Prostate gland (tissue), 2 donors: ENCODE measurements at places on chromosomes 7 and 10. TPM values are rescaled to one million over a fixed set of nuclear protein-coding genes. Genes with fewer than 3 reads are reported as not detected.

GRCh38 chr7:12436896-12437535 lies 33.4 kb upstream of the VWDE start:
- H3K27me3 ChIP-seq, result no peaks in the 10 kb centered on the region
- no peak overlapping the region for H3K4me3 ChIP-seq
- H3K27ac ChIP-seq, result no peak overlapping the region
- DNase-seq, result no peak
- H3K4me1 ChIP-seq, result no peaks in the 10 kb centered on the region
- no peaks in the 10 kb centered on the region for H3K36me3 ChIP-seq

DNA sequence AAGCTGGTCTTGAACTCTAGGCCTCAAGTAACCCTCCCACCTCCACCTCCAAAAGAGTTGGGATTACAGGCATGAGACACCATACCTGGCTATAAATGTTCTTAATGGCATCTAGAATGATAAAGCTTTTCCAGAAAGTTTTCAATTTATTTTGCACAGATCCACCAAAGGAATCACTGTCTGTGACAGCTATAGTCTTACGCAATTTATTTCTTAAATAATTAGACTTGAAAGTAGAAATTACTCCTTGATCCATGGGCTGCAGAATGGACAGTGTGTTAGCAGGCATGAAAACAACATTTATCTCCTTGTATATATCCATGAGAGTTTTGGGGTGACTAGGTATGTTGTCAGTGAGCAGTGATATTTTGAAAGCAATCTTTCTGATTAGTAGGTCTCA lies 33.8 kb downstream of the GALNT11 start:
- H3K27me3 ChIP-seq, result no peaks in the 10 kb centered on the region
- H3K27ac ChIP-seq, result no peak overlapping the region
- no peak for DNase-seq

GRCh38 chr7:21352540-21353387 lies 75.1 kb upstream of the SP4 start:
- no peak overlapping the region for H3K27ac ChIP-seq
- H3K36me3 ChIP-seq, result no peaks in the 10 kb centered on the region
- H3K4me3 ChIP-seq, result no peak overlapping the region
- no peaks in the 10 kb centered on the region for H3K4me1 ChIP-seq
- no peaks in the 10 kb centered on the region for H3K27me3 ChIP-seq

The LIPN gene
- total RNA-seq, result not detected

- peak; percentile 38 for DNase-seq
- no peak overlapping the region for H3K4me3 ChIP-seq
- H3K27ac ChIP-seq, result no peak overlapping the region
- H3K4me1 ChIP-seq, result no peaks in the 10 kb centered on the region
Measured at GRCh38 chr7:51430480-51431086, 114.0 kb upstream of the COBL start.

- no peaks in the 10 kb centered on the region for H3K27me3 ChIP-seq
- no peak overlapping the region for H3K27ac ChIP-seq
- no peak for DNase-seq
- H3K36me3 ChIP-seq, result no peaks in the 10 kb centered on the region
Measured at GRCh38 chr7:147912946-147913638, 677.5 kb upstream of the C7orf33 start.

DNA sequence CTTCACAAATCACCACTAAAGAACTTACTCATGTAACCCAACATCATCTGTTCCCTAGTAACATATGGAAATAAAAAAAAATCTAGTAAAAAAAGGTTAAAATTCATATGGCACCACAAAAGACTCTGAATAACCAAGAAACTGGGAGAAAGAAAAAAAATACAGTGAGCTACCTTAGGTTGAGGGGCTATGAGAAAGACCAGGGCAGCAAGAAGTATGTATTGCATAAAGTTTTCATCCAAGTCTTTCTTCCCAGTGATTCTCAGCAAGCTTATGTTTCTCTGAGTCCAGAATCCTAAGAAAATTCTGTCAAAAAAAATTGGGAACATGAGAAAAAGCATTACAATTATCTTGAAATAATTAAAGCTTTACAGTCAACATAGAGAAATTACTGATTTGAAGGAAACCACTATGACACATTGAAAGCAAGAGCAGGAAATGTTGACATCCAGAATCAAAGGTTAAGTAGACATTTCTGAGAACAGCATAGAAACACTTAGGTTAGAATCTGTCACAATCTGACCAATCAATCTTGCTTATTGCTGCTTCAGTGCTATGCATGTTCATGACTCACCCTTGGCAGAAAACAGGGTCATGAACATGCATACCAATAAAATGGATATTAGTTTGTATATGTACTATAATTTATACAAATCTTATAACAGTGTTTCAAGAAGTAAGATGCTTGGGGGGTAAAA lies 494.0 kb upstream of the POT1 start:
- no peak overlapping the region for H3K27ac ChIP-seq
- no peaks in the 10 kb centered on the region for H3K36me3 ChIP-seq
- H3K27me3 ChIP-seq, result no peaks in the 10 kb centered on the region

GRCh38 chr7:43018446-43018845 lies 86.3 kb downstream of the MRPL32 start:
- no peaks in the 10 kb centered on the region for H3K27me3 ChIP-seq
- H3K4me3 ChIP-seq, result no peak overlapping the region
- H3K4me1 ChIP-seq, result no peaks in the 10 kb centered on the region
- no peaks in the 10 kb centered on the region for H3K36me3 ChIP-seq
- DNase-seq, result no peak

- no peaks in the 10 kb centered on the region for H3K36me3 ChIP-seq
- no peaks in the 10 kb centered on the region for H3K4me1 ChIP-seq
- H3K4me3 ChIP-seq, result no peak overlapping the region
Measured at GRCh38 chr7:36775676-36776075, 51.4 kb upstream of the AOAH start.

The RET gene
- total RNA-seq, result 3.6 TPM

- no peak overlapping the region for H3K4me3 ChIP-seq
- H3K4me1 ChIP-seq, result no peaks in the 10 kb centered on the region
- no peaks in the 10 kb centered on the region for H3K36me3 ChIP-seq
- H3K27me3 ChIP-seq, result no peaks in the 10 kb centered on the region
- peak; percentile 35 for DNase-seq
- no peak overlapping the region for H3K27ac ChIP-seq
Measured at GRCh38 chr10:61761825-61762217, 99.1 kb downstream of the CABCOCO1 start.

- H3K4me1 ChIP-seq, result no peaks in the 10 kb centered on the region
- H3K4me3 ChIP-seq, result no peak overlapping the region
- no peaks in the 10 kb centered on the region for H3K36me3 ChIP-seq
- H3K27me3 ChIP-seq, result no peaks in the 10 kb centered on the region
- no peak overlapping the region for H3K27ac ChIP-seq
Measured at GRCh38 chr7:120843109-120843508, 14.8 kb downstream of the TSPAN12 start.

The TLL2 gene
- total RNA-seq, result 0.28 TPM

GRCh38 chr7:91243591-91244301 lies 20.5 kb upstream of the FZD1 start:
- no peak overlapping the region for H3K4me3 ChIP-seq
- no peak overlapping the region for H3K27ac ChIP-seq
- no peaks in the 10 kb centered on the region for H3K4me1 ChIP-seq
- no peaks in the 10 kb centered on the region for H3K36me3 ChIP-seq
- H3K27me3 ChIP-seq, result no peaks in the 10 kb centered on the region
- no peak for DNase-seq

The AGR3 gene
- not detected for total RNA-seq

DNA sequence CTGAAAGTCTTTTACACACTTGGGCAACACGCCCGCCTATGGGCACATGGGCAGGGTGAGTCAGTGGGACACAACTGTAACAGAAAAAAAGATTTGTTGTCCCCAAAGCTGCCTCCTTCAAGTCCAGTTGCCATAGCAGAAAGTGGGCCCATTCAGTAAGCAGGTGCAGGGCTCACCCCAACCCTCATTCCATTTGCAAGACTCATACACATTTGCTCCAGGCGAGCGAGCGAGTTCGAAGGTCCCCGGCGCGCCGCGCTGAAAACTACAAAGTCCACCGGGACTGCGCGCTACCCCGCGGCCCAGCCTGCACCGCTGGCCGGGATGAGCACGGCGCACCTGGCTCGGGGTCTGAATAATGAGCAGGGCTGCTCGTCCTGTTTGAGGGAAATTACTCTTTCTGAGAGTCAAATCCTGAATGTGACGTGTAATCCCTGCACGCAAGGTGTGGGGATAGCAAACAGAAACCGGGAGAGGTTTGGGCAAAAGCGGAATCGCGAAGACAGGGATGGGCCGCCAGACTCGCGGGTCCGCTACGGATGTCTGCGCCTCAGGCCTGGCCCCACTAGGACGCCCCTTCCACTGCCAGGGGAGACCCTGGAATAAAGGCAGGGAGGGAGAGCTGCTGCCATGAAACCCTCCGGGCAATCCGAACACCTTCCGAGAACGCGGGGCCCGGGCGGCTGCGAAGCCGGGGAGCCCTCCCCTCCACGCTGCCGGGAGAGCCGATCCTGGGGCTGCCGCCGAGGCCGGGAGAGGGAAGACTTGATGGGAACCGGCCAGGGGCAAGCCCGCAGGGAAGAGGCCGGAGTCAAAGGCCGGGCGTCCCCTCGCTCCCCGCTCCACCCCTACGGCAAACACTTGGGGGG lies 982 bp downstream of the COBL start:
- H3K36me3 ChIP-seq, result no peaks in the 10 kb centered on the region
- H3K4me3 ChIP-seq, result peak overlapping the region; percentile 86
- H3K4me1 ChIP-seq, result no peaks in the 10 kb centered on the region
- no peaks in the 10 kb centered on the region for H3K27me3 ChIP-seq
- H3K27ac ChIP-seq, result peak overlapping the region; percentile 90
- DNase-seq, result peak; percentile 33

- DNase-seq, result no peak
- no peaks in the 10 kb centered on the region for H3K27me3 ChIP-seq
- H3K27ac ChIP-seq, result no peak overlapping the region
- H3K4me3 ChIP-seq, result no peak overlapping the region
- no peaks in the 10 kb centered on the region for H3K36me3 ChIP-seq
- H3K4me1 ChIP-seq, result no peaks in the 10 kb centered on the region
Measured at GRCh38 chr7:47442605-47442865, 139.4 kb downstream of the TNS3 start.

DNA sequence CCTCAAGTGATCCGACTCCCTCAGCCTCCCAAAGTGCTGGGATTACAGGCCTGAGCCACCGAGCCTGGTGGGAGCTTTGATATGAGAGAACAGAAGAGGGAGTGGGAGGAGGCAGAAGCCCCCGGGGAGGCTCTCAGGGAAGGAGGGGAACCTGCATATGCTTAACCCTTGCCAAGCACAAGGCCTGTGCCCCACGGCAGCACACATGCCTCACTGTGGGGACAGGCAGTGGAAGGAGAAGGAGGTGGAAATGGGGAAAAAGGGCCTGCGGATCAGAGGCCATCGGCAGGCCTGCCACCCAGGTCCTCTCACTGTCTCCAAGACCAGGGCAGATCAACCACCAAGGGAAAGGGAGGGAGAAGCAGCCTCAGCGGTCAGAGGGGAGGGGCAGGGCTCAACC lies 7.2 kb upstream of the GRID1 start:
- H3K36me3 ChIP-seq, result no peaks in the 10 kb centered on the region
- no peaks in the 10 kb centered on the region for H3K27me3 ChIP-seq
- DNase-seq, result no peak
- no peak overlapping the region for H3K4me3 ChIP-seq
- H3K4me1 ChIP-seq, result no peaks in the 10 kb centered on the region

DNA sequence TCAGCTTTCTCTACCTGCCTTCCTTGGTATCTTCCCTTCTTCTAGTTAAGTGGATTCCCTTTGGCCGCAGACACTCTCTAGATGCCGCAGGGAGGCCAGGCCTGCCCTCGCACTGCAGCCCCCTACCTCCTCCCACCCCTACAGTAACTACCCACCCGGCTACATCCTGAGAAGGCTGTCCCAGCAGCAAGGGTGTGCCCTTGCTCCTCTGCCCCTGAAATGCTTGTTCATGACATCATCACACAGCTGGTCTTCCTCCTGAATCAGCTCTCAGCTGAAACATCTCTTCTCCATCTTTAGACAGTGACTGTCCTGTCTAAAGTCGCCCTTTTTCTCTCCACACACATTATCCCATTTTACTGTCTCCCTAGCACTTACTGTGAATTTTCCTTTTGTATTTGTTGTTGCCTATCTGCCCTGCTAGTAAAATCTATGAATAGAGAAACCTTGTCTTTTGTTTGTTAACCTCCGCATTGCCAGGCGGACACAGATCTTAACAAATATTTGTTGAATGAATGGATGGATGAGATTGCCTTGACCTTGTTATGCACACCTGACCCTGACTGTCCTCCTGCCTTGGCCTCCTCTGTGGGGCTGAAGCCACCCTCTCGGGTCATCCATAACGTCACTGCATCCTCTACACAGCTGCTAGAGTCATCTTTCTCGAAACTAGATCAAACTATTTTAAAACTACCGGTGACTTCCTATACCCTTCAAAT lies 108.9 kb upstream of the GATA3 start:
- no peaks in the 10 kb centered on the region for H3K36me3 ChIP-seq
- H3K4me3 ChIP-seq, result no peak overlapping the region
- no peak overlapping the region for H3K27ac ChIP-seq
- no peaks in the 10 kb centered on the region for H3K27me3 ChIP-seq

The HOXA10 gene
- total RNA-seq, result 65.6 TPM

The GDF10 gene
- 0.32 TPM for total RNA-seq

GRCh38 chr10:14219411-14219810 lies 111.3 kb downstream of the FRMD4A start:
- no peaks in the 10 kb centered on the region for H3K36me3 ChIP-seq
- no peak overlapping the region for H3K4me3 ChIP-seq
- no peak for DNase-seq
- H3K27me3 ChIP-seq, result no peaks in the 10 kb centered on the region
- no peaks in the 10 kb centered on the region for H3K4me1 ChIP-seq
- no peak overlapping the region for H3K27ac ChIP-seq

DNA sequence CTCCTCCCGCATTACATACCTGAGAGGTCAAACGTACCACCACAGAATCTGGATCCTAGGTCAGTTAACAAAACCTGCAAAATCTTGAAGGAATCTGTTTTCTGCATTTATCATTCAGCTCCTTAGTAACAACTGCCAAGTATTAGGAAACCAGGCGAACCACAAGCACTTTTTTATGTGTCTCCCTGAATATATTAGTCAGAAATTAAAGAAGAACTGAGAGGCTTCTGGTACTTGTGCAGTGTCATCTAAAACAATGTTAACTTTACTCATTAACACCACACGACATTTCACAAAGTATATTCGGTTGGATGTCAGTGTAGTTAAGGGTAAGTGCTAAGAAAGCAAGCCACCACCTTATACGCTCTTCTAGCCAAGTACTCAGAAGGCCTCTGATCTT lies 2.5 kb downstream of the CCDC6 start:
- peak overlapping the region; percentile 94 for H3K4me3 ChIP-seq
- DNase-seq, result no peak
- no peak overlapping the region for H3K27ac ChIP-seq
- no peaks in the 10 kb centered on the region for H3K4me1 ChIP-seq
- H3K27me3 ChIP-seq, result no peaks in the 10 kb centered on the region

The ZSWIM8 gene
- 246 TPM for total RNA-seq
